ENCODE measurements at places on chromosomes 12 and 14.
A peak's percentile ranks its signal among the peaks of the same experiment; 100 is the strongest.

GRCh38 chr12:108375986-108376663 lies 37.0 kb upstream of the CMKLR1 start:
- no peak for DNase-seq

- DNase-seq, result no peak
These were observed 38.7 kb downstream of the ANO4 start for GRCh38 chr12:100833282-100833681.

DNA sequence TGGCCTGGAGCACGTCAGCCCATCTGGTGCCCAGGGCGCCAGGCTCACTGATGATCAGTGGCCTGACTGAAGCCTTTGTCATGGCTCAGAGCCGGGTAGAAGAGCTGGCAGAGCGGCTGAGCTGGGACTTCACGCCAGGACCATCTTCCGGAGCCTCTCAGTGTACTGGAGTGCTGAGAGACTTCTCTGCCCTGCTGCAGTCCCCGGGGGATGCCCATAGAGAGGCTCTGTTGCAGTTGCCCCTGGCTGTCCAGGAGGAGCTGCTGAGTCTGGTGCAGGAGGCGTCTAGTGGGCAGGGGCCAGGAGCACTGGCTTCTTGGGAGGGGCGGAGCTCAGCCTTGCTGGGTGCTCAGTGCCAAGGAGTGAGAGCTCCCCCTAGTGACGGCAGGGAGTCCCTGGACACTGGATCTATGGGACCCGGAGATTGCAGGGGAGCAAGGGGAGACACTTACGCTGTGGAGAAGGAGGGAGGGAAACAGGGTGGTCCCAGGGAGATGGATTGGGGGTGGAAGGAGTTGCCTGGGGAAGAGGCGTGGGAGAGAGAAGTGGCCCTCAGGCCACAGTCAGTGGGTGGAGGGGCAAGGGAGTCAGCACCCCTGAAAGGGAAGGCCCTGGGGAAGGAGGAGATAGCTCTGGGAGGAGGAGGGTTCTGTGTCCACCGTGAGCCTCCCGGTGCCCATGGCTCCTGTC lies 2.0 kb downstream of the KHNYN start:
- DNase-seq, result peak; percentile 87

DNA sequence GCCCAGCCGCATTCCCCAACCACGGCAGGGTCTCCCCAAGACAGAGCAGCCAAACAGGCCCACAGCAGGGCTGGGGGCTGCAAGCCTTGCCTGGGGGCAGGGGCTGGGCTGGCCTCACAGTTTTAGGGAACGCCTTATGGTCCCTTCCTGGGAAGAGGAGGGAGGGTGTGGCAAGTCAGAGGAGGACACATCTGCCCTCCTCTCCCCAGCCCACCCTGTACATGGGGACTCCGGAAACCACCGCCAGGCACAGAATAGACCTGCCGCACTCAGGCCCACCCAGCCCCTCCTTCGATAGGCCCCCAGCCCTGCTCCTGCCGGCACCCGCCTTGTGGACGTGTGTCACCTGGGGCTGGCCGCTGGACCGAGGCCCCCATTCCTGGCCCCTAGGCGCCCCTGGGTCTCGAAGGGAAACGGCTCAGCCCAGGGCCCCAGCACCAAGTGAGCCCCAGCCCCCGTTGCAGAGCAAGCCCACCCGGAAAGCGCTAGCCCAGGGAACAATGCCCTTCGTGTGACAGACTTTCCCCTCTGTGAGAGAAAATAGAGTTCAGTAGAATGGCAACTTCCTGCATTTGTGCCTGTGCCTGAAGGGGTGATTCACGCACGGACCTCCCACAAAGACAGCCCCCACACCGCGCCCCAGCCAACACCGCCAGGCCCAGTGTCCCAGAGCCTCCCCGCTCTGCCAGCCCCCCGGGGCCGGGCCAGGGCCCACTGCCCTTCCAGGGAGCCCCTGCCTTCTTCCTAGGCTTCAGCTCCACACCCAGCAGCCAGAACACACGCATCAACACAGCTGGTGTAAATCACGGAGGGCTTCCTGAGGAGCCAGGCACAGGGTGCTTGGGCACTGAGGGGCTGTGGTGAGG lies 12.0 kb upstream of the NUDT14 start:
- DNase-seq, result no peak

DNA sequence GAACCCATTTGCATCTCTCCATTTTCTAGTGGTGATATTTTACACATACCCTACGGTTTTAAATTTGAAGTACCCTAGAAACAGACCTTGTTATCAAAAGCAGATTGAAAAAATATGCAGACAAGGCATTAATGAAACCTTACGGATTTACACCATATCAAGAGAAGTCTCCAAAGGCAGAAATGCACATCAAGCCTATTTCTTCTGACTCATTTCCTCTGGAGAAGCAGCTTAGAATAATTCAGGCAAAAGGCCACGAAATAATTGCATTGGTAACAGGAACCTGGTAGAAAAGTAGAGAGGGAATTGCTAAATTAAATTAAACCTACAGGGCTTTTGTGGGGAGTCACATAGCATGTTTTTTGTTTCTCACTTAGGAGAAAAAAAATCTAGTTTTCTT lies 34.7 kb downstream of the KICS2 start:
- peak; percentile 63 for DNase-seq

- no peak for DNase-seq
These were observed 88.5 kb upstream of the DACT1 start for GRCh38 chr14:58549105-58549757.

DNA sequence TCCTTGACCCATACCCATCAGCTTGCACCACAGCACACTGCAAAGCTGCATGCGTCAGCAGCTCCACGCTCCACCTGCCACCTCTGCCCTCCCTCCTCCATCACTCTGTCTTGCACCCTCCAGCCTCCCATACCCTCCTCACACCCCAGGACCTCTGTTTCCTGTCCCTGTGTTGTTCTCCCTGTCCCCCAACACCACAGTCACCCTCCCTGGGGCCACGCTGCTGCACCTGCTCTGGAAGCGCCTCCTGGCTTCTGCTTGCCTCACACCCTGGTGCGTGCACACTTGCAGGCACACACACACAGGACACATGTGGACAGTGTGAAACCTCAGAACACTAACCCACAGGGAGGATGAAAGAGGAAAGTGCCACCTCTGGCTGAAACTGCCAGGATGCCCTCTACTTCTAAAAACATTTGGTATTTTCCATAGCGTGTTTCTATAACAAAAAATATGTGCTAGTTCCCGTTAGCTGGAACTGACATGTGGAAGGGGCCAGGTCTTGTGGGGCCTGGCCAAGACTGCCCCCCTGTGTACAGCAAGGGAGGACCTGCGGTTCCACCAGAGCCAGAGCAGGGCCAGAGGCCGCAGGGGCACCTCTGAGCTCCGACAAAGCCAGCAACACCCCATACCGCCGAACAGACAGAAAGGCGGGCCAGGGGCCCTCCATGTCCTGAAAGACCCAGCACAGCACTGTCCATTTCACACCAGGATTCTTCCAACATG lies 10.0 kb downstream of the BRF1 start:
- DNase-seq, result peak; percentile 21

- DNase-seq, result peak; percentile 52
These were observed 4.3 kb downstream of the MFAP5 start for GRCh38 chr12:8658346-8658745.

DNA sequence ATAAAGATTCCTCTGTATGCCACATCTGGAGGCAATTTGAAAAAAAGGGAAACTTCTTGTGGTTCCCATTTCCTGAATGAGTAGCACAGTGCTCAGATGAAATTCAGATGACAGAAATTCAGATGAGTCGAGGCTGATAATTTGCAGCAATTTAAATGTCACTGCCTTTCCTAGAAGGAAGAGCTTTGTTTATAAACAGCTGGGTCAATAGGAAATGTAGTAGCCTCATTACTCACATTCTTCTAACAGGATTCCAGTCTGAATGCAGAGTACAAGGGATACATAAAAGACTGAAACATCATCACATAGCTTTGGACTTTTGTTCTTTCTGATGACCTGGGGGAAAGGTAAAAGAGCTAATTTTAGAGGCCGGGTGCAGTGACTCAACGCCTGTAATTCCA lies 11.3 kb upstream of the DACT1 start:
- no peak for DNase-seq

- no peak for DNase-seq
These were observed 57.4 kb upstream of the KRR1 start for GRCh38 chr12:75568801-75569200.

GRCh38 chr12:46445551-46446235 lies 73.1 kb upstream of the SLC38A2 start:
- DNase-seq, result no peak

DNA sequence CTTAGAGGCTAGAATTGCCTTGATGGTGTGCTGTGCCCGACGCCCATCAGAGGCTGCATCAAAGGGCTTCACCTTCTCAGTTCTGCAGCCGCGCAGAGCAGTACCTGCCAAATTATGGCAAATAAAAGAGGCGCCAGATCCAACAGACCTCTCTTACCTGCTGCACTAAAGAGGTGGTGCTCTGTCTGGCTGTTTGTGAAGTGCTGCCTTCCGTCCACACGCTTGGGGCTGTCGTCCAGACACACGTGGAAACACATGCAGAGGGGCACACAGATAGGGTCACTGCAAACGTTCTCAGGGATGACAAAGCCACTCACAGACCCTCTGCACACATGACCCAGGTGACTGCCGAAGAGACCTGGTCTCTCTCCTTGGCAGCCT lies 617.5 kb downstream of the VRK1 start:
- no peak for DNase-seq

DNA sequence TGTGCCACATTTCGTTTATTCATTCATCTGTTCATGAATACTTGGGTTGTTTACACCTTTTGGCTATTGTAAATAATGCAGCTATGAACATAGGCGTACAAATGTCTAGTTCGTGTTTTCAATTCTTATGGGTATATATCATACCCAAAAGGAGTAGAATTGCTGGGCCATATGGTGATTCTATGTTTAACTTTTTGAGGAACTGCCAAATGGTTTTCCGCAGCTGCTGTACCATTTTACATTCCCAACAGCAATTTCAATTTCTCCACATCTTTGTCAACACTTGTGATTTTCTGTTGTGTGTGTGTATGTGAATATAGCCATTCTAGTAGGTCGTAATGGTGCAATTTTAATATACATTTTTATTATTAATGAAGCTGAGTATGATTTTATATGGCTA lies 326.2 kb downstream of the ETNK1 start:
- no peak for DNase-seq

DNA sequence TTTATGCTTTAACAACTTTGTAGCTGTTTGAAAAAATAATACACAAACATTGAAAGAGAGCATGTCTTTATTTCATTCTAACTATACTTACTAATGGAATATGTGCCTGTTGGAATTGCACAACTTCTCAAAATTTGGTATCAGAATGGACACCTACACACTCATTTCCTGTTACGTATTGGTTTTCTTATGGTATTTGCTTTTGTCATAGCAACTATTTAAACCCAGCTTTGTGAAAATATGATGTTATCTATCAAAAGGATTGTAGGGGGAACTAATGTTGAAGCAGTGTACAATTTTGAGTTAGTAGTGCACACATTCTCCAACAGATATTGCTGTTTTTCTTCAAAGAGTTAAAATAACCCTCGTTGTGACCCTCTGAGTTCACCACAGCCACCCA lies 52.6 kb downstream of the RBMS2 start:
- peak; percentile 60 for DNase-seq

DNA sequence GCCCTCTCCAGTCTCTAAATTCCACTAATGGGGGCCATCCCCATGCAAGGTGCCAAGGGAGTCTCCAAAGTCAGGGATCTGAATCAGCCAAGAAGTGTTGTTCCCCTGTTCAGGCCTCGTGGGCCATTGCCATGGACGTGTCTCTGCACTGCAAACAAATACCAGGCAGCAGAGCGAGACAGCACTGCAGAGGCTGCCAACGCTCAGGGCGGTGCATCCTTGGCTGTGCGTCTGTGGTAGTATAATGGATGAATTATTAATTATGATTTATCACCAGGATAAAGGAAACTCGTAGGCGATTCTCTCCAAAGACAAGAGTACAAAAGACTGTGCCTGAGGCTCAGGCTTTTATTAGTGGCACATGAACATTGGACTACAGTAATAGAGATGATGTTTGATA lies 122.3 kb upstream of the NTF3 start:
- DNase-seq, result no peak

DNA sequence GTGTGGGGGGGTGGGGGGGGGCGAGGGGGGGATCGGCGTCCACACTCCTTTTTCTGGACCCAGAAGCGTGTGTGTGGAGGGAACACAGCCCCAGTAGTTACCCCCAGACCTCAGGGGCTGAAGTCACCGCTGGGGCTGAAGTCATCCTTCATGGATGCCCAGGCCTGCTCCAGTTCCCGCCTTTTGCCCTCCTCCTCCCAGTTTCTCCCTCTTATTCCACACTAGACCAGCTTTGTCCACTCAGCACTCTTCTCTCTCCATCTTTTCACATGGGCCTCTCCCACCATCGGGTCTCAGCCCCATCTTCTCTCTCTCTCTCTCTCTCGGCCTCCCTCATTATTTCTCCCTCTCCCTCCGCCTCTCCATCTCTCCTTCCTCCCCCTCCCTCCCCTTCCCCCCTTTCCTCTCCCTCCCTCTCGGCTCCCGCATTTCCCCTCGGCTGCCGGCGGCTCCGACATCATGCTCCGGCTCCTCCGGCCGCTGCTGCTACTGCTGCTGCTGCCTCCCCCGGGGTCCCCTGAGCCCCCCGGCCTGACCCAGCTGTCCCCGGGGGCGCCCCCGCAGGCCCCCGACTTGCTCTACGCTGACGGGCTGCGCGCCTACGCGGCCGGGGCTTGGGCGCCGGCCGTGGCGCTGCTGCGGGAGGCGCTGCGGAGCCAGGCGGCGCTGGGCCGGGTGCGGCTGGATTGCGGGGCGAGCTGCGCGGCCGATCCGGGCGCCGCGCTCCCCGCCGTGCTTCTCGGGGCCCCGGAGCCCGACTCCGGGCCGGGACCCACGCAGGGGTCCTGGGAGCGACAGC lies at the start of gene P3H3:
P3H3 (plus strand) TSS at position 426 of the 799 bp plus-strand sequence; CDS start at position 460, 34 bp downstream.
- DNase-seq, result peak; percentile 61

- DNase-seq, result no peak
These were observed 54.1 kb upstream of the YARS2 start for GRCh38 chr12:32809846-32810245.

- no peak for DNase-seq
These were observed 1.0 kb downstream of the DGKA start for GRCh38 chr12:55931780-55932550.

DNA sequence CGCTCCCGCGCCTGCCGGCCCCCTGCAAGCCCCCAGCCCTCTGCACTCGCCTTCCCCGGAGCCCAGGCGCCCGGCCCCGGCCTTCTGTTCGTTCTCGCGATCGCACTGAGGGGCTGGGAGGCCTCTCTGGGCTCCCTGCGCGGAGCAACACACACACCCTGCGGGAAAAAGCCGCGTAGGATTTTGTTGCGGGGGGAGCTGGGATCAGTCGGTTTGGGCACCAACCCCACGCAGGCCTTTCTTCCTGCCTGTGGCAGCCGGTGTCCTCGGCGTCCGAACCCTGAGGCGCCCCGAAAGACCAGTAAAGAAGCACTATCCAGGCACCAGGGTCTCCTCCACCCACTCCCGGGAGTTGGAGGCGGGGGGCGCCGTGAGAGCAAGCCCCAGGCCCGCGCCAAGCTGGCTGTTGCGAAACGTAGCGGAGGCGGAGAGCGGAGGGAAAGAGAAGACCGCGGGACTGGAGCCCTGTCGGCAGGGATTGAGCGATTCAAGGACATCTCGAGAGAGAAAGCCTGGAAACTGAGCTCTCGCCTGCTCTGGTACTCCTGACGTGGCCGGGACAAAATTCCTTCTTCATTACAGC lies 1.9 kb upstream of the HOXC5 start:
- DNase-seq, result peak; percentile 95

- DNase-seq, result peak; percentile 78
These were observed 8.8 kb upstream of the SP7 start for GRCh38 chr12:53344824-53345485.

Measured in amniotic epithelial cell (primary cell).